ENCODE measurements at places on chromosomes 6 and 20.

- no peak for DNase-seq
These were observed 210.7 kb downstream of the BCAS1 start for GRCh38 chr20:53859684-53860083.

GRCh38 chr6:146543940-146544615, 445 bp downstream of the RAB32 start:
- no peak for DNase-seq

GRCh38 chr6:132866762-132867449, 52.5 kb downstream of the RPS12 start:
- DNase-seq = no peak

- DNase-seq = no peak
These were observed 29.3 kb downstream of the BCAS4 start for GRCh38 chr20:50824137-50824536.

DNA sequence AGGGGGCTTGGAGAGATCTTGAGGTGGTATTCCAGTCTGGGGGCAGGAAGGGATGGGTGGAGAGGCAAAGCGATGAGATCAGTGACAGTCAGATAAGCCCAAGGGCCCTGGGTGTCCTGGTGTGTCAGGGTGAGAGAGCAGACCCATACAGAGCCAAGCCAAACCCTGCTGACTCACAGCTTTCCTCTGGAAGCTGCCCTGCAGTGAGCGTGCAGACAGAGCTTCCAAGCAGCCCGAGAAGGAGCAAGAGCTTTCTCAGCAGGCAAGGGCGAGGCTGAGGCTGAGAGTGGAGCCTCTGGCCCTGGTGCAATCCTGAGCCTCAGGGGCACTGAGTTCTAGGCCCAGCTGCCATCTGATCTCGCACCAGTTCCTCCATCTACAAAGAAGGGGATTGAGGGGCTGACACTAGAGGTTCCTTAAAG, 91.1 kb upstream of the HIVEP1 start:
- DNase-seq = no peak
